ENCODE measurements at places on chromosomes 12 and 14.

DNA sequence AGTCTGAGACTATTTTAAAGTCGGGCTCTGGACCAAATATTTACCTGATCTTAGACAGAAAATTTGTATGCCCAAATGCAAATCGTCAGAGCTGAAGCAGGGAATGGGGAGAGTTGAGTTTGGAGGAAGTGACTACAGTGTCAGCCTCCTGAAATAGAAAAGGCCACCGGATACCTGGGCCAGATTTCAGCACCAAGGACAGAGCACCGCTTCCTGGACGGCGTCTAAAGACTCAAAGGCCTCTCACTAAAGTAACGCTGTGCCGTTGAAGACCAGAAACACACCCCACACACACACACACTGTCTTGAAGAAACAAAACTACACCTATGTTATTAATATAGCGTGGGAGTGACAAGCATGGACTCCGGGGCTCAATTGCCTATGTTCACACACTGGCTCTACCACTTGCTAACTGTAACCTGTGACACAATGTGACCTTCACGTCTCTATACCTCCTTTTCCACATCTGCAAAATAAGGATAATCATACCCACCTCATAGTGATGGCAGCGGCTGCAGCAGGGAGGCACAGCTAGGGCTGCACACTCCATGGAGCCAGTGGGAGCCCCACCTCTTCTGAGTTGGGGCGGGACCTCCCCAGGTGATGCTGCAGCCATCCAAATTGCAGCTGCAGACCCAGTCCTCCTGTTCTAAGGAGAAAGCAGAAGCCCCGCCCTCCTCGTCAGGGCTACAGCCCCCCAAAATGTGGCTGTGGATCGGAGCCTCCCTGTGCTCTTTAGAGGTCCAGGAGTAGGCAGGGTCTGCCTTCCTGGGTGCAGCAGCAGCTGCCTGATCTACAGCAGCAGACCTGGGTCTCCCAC is 35.6 kb downstream of the KRT76 start:
- DNase-seq = peak; percentile 11

- no peak for DNase-seq
Observed at GRCh38 chr14:55265197-55265596, 6.0 kb upstream of the FBXO34 start.

- no peak for DNase-seq
Observed at GRCh38 chr12:123097561-123098084, 53.3 kb downstream of the PITPNM2 start.

- DNase-seq = no peak
Observed at GRCh38 chr12:25236626-25237025, 14.1 kb downstream of the KRAS start.

DNA sequence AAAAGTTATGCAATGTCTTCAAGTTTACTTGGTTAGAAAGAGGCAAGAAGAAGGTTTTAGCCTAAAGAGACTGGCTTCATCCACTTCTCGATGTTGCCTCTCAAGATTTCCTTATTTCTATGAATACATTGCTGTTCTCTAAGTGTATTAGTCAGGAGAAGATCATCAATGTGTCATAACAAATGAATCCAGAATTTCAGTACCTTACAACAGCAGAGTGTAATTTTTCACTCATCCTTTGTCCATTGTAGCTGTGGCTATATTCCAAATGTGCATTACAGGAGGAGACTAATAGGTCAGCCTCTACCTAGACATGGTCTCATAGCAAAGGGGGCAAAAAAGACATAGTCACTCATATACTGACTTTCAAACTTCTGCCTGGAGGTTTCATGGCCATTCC is 579.1 kb downstream of the PRKD1 start:
- no peak for DNase-seq

GRCh38 chr12:129964300-129964699 is 60.5 kb upstream of the TMEM132D start:
- no peak for DNase-seq

DNA sequence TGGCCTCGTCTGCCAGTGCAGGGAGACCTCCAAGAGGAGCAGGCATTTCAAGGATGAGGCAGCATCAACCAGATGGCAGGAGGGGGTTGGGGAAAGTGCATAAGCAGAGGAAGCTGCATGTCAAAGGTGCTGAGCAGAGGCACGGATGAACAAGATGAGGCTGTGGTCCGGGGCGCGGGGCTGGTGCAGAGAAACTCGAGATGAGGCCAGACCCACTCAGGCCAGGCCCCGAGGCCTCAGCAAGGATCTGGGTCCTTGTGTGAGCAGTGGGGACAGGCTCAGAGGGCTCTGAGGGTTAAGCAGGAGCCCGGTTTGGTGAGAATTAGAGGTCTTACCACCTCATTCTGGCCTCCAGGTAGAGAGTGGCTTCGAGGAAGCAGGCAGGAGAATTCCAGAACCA is 98.8 kb downstream of the DICER1 start:
- no peak for DNase-seq

DNA sequence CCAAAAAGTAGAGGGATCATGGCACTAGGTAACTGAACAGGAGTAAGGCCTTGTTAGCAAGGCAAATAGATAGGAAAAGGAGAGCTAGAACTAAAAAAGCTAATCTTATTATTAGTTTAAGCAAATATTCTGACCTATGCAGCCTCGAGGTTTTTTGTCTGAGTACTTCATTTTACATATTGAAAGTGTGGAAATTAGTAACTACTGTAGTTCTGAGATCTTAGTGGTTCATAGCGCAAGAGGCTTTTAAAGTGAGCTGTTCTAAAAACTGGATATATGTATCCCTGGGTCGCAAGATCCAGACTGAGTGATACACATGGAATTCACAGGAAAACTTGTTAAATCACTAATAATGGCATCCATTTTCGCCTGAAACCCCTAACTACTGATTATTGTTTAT is 411.0 kb upstream of the SOX5 start:
- no peak for DNase-seq

GRCh38 chr12:75727577-75727976 is 216.2 kb upstream of the KRR1 start:
- DNase-seq = no peak

- no peak for DNase-seq
Observed at GRCh38 chr12:105921055-105921454, 217.7 kb downstream of the NUAK1 start.

Measured in SW 1271 (cell line).